ENCODE measurements at places on chromosomes 3 and 15. TPM values are rescaled to one million over a fixed set of nuclear protein-coding genes. Genes with fewer than 3 reads are reported as not detected.

The ACP3 gene
- polyA plus RNA-seq: 2.9 TPM

The EID1 gene
- 287 TPM for polyA plus RNA-seq

The SLC12A1 gene
- 0.66 TPM for polyA plus RNA-seq

The NR2F2 gene
- polyA plus RNA-seq: 153 TPM

The CCDC14 gene
- polyA plus RNA-seq: 311 TPM

The RASA2 gene
- 18.6 TPM for polyA plus RNA-seq

Data from right lung (tissue), 10 donors.